ENCODE measurements at places on chromosomes 13 and 19.
A peak's percentile ranks its signal among the peaks of the same experiment; 100 is the strongest.

DNA sequence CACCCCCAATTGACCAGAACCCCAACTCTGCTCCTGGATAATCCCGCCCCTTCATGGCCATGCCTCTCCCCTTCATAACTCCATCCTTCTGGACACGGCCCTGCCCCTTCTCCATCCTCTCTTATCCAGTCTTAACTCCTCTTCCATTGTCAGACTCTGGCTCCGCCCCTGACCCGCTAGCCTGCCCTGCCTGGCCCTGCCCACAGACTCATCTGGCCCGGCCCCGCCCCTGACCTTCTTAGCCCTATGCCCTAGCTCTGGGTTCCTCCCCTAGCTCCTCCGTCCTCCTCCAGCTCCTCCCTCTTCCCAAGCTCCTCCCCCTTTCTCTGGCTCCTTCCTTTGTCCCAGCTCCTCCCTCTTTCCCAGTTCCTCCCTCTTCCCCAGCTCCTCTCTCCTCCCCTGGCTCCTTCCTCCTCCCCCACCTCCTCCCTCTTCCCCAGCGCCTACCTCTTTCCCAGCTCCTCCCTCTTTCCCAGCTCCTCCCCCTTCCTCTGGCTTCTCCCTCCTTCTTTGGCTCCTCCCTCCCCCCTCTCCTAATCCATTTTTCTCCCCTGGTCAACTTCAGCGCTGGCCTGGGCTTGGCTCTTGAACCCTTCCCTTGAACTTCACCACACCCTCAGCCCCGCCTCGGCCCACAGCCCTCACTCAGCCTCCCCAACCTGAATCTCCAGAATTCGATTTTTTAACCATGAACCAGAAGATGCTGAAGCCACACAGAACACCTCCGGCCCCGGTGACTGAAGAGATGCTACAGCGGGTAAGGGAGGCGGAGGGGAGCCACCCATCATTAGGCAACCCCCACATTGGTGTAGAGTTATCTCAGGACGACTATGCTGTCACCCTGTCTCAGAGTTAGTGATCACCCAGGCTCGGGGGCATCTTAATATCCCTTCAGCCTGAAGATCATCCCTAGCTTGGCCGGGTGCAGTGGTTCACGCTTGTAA is 9.2 kb upstream of the ZNF358 start:
- DNase-seq, result peak; percentile 43

DNA sequence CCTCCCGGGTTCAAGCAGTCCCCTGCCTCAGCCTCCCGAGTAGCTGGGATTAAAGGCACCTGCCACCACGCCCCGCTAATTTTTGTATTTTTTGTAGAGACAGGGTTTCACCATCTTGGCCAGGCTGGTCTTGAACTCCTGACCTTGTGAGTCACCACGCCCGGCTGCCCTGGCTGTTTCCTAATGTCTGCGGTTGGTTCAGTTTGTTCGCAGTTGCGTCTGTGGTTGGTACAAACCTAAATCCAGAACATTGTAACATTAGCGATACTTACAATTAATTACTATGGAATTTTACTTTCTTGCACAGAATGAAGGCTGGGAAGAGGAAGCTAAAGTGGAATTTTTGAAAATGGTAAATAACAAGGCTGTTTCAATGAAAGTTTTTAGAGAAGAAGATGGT is 38.1 kb downstream of the RNF17 start:
- DNase-seq, result no peak

DNA sequence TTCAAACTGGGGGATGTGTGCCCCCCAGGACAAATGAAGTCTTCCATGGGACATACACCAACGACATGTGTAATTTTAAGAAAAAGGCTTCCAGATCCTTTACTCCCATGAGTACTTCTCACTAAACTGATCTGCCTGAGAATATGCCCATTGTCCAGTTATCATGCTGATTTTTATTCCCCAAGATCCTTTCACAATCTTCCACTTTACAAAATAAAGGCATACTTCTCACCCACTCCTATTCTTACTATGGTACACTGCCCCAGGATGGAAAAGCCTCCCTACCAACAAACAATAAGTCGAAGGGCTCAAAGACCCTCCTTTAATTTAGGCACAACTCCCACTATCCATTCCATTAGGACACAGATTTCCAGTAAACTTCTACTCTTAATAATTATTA is 3.5 kb downstream of the SPART start:
- DNase-seq, result no peak

DNA sequence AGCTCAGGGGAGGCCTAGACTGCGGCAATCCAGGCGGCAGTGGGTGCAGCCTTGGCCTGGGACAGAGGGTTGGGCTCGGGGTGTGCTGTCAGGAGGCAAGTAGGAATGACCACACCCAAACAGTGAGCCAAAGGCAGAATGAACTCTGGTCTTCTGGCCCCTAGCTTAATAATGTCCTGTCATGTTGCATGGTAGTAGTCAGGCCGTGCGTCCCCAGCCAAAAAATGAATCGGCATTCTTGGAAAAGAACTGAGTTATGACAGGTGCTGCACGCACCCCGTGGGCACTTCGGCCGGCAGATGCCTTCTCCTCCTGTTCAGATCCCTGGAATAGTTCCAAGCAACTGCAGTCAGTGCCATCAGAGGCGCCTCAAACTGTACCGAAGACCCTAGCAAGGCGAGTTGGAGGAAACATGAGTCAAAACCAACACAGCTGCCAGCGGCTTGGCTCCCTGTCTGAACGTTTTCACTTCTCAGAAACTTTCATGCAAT is 55.9 kb downstream of the ATP7B start:
- DNase-seq, result no peak

GRCh38 chr19:17424743-17425365 is 5.0 kb downstream of the MVB12A start:
- no peak for DNase-seq

DNA sequence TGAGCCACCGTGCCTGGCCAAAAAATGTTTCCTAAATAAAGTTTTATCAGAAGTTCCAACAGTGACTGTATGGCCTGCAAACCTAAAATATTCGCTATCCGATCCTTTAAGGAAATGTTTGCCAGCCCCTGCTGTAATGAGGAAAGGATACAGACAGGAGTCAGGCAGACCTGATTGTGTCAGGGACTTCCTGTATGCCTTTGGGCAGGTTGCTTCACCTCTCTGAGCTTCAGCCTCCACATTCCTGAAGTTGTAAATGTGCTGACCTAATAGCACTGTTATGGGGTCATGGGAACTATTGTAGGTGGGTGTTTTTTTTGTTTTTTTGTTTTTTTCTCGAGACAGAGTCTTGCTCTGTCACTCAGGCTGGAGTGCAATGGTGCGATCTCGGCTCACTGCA is 6.2 kb downstream of the ABHD8 start:
- DNase-seq, result no peak

- peak; percentile 55 for DNase-seq
Observed at GRCh38 chr19:38319421-38320258, at the start of gene KCNK6. TSS of gene KCNK6 (plus strand) at chr19:38319845. CDS start at chr19:38319951, 106 bp downstream.

All from activated CD4-positive, alpha-beta T cell treated with anti-CD3 and anti-CD28 coated beads for 24 hours (primary cell).